ENCODE measurements at places on chromosomes 4 and X. TPM values are rescaled to one million over a fixed set of nuclear protein-coding genes. Genes with fewer than 3 reads are reported as not detected.

The CITED1 gene
- 1.8 TPM for polyA plus RNA-seq

The LDB2 gene
- 15.8 TPM for polyA plus RNA-seq

The TDO2 gene
- not detected for polyA plus RNA-seq

The CLNK gene
- 1.5 TPM for polyA plus RNA-seq

The ADH4 gene
- polyA plus RNA-seq, result not detected

The MTTP gene
- polyA plus RNA-seq, result not detected

The RTL3 gene
- not detected for polyA plus RNA-seq

The GPR78 gene
- not detected for polyA plus RNA-seq

The NSG1 gene
- 2.5 TPM for polyA plus RNA-seq

The BEX1 gene
- not detected for polyA plus RNA-seq

The FAM149A gene
- polyA plus RNA-seq, result not detected

The CYLC1 gene
- polyA plus RNA-seq, result not detected

The SH2D1A gene
- 127 TPM for polyA plus RNA-seq

DNA sequence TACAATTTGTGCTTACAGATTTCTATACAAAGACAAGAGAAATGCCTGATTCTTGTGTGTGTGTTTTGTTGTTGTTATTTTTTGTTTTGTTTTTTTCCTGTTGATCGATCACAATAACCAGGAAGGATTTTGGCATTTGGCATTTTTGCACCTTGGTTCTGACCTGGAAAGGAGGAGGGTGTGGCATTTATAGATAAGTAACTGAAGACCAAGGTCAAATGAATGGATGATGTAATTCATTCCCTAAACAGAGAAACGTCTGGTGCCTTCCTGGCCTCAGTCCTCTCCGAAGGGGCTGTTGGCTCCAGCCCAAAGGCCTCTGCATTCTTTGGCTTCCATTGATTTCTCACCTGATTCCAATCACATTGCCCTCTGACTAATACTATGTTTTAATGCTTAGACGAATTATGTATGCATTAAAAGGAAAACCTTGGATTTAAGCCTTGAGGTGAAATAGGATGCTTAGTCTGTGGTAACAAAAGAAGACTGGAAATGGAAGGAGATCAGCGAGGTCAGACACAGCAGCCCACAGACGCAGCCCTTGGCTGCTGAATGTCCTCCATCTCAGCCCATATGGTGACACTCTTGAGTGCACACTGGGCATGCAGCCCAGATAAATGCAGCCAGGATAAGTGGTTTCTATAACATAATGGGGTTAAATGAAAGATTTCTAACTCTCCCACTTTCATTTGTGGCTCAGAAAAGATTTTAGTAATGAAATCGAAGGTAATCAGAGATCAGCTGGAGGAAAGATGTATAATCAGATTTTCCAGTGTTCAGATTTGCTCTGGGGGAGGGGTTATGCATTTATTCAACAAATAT, 60.5 kb upstream of the TRIM2 start:
- DNase-seq, result no peak

GRCh38 chr4:126097155-126097799, 782.5 kb downstream of the FAT4 start:
- no peak for DNase-seq

DNA sequence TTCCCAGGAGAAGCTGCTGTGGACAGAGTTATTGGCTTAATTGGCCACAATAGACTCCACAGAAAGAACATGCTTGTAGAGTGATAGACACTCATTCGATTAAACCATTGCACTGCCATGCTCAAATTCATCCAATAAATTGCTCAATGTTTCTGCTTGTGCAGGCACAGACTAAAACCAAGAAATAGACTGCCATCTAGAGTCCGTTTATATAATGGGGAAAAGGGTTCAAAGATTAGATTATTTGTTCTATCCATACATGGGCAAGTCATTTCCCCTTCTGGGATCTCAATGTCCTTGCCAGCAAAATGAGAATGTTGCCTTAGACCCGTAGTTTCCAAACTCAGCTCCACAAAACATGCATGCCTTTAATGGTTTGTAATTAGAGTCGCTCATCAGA, 8.7 kb downstream of the SMIM10 start:
- no peak for DNase-seq

GRCh38 chr4:108139089-108139488, 29.6 kb downstream of the LEF1 start:
- no peak for DNase-seq

- no peak for DNase-seq
Measured at GRCh38 chr4:88743696-88744095, 46.1 kb upstream of the NAP1L5 start.

DNA sequence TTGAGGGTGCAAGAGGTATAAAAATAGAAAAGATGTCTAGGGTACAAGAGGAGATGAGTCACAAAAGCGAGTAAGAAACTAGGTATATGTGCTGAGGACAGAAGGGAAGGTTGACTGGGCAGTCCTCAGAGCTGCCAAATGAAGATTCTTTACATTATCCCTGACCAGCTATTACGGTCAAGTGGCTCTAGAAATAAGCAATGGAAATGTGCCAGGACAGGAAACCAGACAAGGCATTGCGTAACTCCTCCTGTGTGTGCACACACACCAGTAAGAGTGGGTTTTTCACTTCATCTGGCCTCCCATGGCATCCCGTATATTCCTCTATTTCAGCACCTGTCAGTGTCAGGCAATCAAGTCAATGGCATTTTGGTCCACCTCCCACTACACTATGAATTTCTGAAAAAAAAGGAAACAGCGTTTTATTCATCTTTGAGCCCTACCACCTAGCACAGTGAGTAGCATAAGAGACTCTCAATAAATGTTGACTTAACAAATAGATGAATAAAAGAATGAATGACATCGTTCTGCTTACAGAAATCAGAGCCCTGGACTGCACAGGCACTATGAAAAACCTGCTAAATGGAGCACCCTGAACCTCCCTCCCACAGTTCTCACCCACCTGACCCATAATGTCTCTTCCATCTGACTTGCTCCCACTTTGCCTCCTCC, 62.6 kb upstream of the KLF3 start:
- no peak for DNase-seq

GRCh38 chr4:1409491-1410425, 3.5 kb upstream of the NKX1-1 start:
- DNase-seq, result no peak

- DNase-seq, result no peak
Measured at GRCh38 chrX:42102586-42103282, 179.4 kb upstream of the CASK start.

- peak; percentile 8 for DNase-seq
Measured at GRCh38 chr4:168514249-168514852, 17.5 kb downstream of the PALLD start.

DNA sequence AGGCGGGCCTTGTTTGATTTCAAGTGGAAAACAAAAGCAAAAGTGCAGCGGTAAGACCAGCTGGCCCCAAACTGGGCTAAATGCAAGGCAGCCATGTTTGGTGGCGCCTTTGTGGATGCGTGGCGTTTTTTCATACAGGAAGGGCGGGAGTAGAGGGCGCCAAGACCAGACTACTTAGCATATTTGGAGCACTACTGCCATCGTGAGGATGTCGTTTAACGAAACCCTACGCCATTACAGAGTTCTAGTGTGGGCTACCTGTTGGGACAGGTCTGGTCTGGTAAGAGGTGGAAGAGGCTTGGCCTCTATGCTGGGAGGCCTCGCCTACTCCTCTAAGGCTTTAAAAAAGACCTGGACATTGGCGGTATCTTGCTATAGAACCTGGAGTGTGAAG, 230.7 kb upstream of the STK26 start:
- DNase-seq, result peak; percentile 87

DNA sequence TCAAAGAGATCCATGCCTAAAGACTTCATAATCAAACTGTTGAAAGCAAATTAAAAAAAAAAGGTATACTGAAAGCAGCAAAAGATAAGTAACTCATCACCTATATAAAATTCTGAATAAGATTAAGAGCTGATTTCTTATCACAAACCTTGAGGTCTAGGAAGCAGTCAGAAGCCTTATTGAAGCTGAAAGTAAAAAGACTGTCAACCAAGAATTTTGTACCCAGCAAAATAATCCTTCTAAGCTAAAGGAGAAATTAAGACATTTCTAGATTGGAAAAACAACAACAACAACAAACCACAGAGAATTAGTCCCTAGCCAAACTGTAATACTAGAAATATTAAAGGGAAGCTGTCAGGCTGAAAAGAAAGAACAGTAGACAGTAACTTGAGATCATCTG, 622.9 kb downstream of the PCDH7 start:
- no peak for DNase-seq

GRCh38 chrX:63186137-63186536, 165.0 kb downstream of the SPIN4 start:
- DNase-seq, result no peak

DNA sequence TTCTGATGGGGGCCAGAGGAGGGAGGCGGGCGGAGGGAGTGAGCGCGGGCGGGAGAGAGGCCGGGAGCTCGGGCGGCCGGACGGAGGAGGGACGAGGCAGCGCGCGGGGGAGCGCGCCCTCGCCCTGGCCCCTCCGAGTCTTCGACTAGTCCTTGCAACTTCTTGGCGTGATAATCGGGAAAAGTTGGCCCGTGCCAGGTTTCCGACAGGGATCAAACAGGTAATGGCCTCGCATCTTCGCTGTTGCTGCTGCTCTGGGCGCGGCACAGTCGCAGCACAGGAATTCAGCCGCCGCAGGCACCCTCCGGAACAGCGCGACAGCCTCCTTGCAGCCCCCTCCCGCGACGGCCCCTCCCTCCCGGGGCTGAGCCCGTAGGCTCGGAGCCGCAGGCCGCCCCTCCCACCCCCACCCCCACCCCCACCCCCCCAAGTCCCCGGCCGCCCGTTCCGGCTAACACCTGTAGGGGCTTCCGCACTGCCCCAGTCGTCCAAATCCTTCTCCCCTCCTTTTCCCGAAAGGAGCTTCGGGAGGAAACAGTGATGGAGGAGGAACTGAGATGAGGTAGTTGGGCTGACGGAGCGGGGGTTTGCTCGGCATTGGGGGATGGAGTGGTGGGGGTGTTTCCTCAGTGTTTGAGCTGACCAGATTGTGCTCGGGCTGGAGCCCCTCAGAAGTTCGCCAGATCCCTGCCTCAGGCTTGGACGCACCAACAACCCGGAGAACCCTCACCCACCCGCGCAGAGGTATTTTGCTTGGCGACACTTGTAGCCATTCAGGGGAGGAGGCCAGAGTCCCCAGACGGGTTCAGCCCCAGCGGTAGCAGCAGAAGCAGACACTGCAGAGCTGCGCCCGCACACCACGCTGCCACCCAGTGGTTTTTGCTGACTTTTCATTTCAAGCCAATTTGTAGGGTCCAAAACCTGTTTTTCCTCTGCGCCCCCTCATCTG, at the start of gene FGF13:
Gene FGF13 (minus strand): TSS at position 319 of the 949 bp plus-strand sequence. CDS start 714 bp downstream, outside the sequence.
- DNase-seq, result no peak

DNA sequence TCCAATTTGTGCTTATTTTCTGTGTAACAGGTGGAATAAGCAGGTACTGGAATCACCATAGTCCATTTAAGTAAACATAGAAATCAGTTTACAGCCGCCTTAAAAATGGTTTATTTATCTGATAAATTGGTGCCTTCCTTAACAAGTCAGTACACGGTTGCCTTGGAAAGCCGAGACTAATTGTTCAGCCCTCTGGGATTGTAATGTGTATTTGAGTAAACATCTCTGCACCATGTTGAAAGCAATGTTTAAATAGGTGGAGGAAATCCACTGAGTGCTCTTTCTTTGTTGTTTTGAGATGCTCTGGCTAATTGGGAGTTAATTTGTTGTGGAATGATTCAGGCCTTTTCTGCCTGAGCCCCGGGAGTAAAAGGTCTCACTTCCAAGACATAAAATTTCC, 45.7 kb upstream of the ADRA2C start:
- no peak for DNase-seq

GRCh38 chr4:159287767-159288166, 184.9 kb downstream of the RAPGEF2 start:
- DNase-seq, result no peak

DNA sequence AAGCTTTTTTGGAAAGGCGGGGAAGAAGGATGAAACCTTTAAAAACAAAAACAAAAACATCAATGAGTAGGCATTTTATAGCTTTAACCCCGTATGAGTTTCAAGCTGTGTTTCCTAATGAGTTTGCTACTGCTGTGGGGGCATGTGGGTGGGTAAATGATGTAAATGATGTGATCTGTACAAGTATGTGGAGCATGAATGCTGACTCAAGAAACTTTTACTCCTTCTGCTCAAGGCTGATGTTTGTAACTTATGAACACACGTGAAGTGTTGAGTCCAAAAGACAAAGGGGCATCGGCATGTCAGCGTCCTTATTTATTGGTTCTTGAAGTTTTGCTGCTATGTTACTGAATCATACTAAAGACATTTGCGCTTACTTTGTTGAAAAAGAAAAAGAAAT, 76.9 kb downstream of the CLCN4 start:
- DNase-seq, result no peak

DNA sequence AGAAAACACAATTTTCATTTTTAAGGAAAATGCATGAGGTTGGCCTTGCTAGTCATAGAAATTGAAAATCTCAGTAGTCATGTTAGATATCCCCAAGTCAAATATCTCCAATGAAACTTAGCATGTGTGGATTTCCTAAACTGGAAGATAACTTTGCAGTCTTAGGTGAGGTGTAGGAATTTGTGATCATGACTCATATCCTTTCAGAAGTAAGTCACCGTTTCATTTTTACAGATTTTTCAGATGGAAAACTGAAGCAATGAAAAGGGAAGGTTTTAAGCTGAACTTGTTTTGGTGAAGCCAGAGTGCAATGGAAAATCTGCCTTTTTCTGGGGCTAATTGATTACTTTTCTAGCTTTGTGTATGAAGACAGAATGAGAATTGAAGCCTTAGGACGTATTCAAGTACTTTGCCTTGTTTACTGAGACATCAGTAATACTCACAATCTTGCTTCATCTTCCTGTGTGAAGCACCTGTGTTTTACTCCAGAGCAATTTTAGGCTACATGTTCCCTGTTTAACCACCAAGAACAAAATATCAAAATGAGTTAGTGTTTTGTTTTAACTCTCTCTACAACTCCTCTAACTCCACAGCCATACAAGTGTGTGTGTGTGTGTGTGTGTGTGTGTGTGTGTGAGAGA, 1662.8 kb upstream of the ADGRL3 start:
- no peak for DNase-seq

DNA sequence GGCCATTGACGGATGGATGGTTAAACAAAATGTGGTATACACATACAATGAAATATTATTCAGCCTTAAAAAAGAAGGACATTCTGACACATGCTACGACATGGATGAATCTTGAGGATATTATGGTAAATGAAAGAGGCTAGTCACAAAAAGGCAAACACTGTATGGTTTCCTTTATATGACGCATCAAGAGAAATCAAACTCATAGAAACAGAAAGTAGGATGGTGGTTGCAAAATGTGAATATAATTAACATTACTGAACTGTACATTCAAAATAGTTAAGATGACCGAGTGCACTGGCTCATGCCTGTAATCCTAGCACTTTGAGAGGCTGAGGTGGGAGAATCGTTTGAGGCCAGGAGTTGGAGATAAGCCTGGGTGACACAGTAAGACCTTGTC, 9.5 kb upstream of the CASK start:
- DNase-seq, result peak; percentile 9

GRCh38 chrX:17032351-17032750, 85.9 kb downstream of the REPS2 start:
- no peak for DNase-seq

Measured in immature natural killer cell (primary cell).